ENCODE measurements at places on chromosomes 5 and 9.

DNA sequence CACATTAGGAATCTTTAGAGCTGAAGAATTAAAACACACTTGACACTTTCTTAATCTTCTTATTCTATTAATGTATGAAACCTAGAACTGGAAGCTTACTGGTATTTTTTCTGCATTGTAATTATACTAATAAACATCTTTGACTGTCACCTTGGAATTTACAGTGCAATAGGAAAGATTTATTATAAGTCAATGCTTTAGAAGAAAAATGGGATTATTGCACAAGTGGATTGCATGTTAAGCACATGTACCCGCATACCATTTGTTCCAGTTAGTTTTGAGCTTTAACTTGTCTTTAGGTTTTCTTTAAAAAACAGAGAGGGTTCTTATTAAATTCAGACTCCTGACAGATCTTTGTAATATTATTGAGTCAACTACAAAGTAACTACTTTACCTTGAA lies 278.5 kb downstream of the CCDC171 start:
- no peak for DNase-seq

DNA sequence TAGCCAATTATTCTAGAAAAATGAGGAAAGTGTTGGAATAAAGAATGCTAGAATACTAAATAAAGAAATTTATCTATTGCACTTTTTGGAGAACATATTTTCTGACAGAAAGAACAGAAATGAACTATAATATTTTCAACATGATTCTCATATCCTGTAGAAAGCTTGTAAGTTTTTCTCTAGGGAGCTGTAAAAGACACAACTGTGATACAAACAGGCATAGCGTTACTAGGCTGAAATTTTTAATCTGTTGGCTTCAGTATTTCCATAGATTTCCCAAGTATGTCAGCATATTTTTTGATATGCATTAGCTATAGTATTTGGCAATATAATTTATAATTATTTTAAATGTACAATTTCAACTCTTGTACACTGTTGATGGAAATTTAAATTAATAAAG lies 31.3 kb downstream of the ANXA1 start:
- no peak for DNase-seq

- no peak for DNase-seq
Observed at GRCh38 chr9:17490110-17490509, 88.8 kb upstream of the SH3GL2 start.

DNA sequence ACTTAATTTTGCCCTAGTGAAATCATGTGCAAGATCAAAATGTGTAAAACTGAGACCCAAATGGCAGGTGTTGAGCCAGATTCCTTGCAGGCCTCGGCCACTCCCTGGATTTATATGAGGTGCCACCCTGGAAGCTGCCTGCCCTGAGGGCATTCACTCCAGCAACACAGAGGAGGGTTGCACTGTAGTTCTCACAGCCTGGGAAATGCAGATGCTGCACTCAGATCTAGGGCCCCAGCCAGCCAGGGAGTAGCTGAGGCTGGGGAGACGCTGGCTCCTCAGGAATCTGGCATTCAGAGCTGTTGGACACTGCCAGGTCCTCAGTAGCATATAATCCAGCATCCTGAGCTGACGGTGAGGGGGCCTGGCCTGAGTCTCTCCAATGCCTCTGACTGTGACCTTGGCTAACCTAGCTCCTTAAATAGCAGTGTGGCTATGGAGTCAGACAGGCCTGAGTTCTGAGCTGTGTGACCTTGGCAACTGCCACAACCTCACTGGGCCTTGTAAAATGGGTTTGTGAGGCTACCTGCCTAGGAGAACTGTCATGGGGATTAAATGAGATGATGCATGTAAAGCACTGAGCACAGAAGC lies 8.7 kb downstream of the KCNMB1 start:
- no peak for DNase-seq

DNA sequence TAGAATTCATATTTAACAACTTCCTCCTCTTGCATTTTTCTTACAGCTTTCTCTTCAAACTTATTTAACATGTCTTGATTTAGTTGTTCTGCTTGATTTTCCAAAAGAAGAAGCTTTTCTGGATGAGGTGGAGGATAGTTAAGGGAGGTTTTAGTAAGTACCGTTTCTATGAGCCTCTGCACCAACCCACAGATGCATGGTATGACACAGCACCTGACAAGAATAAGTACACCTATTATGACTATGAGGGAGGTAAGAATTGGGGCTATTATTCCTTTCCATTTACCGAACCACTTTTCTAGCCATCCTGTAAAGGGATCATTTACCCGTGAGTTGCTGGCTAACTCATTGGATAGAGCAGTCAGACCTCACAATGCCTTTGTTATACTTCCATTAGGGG lies 2.5 kb upstream of the HMGCS1 start:
- DNase-seq, result no peak

DNA sequence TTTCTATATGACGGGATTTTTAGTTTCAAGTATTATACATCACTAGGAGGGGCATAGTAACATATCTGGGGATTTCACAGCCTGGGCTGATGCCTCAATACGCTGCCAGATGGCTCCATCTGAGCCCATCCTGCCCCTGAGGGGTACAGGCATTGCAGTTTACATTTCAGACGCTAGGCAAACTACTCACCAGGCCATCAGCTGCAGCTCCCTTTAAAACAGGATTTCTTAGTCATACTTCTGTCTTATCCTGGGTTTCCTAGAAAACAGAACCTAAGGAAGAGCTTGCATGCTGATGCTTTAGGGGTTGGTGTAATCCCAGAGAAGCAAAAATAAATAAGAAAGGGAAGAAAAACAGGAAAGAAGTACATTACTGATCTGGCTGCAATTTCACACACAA lies 372.8 kb upstream of the PIK3R1 start:
- DNase-seq, result peak; percentile 6

DNA sequence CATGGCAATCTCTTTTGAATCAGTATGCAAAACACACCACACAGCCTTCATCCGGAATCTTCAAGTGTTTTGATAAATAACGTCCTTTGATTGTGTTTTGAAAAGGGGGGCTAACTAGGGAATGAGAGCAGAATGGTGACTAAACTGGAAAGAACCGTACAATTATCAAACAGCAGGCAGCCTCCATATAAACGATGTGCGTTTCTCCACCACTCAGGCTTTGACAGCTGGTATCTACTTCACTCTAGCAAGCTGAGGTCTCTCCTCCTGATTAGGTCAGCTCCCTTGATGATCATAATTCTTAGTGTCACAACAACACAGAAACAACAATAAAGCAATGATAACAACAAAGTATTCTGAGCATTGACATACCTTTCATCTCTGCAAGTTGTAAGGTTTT lies 465.9 kb downstream of the TUSC1 start:
- DNase-seq, result no peak

All from myocyte (in vitro differentiated cells).